ENCODE measurements at places on chromosomes 12 and 14.
A peak's percentile ranks its signal among the peaks of the same experiment; 100 is the strongest.

GRCh38 chr12:80121661-80122060, 22.3 kb downstream of the OTOGL start:
- DNase-seq = peak; percentile 61

- no peak for DNase-seq
These were observed 180.8 kb downstream of the CRADD start for GRCh38 chr12:93857991-93858447.

DNA sequence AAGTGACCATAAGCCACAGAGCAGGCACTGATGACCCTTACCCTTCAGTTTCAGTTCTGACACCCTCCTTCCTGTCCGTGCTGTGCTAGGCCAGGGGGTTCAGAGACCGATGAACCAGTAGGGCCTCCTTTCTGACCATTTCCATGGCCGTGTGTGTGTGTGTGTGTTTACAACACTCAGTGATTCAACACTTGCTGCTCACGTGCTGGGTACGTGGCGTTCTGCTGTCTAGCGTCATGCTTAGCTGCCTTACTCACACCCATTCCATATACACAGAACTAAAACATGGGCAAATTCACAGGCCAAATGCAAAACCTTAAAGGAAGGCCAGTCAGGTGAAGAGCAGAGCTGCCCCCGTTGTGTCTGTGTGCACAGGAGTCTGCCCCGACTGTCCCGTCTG, 67.5 kb downstream of the DNAH10 start:
- no peak for DNase-seq

DNA sequence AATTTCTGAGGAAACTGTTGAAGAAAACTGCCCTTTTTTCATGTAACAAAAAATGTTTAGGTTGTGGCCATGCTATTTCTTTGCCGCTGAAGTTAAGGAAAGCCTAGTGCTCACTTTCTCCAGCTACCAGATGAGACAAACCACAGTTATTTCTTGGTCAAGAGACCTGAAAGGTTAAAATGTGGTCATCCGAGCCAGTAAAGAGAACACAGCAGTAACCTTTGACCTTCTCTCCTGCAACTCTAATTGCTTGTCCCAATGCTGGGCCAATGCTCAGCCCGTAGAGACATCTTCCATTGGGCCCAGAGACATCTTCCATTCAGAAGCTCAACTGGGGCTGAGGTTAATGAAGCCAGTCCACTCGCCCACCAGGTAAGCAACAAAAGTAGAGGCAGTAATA, 109.8 kb upstream of the CPSF6 start:
- DNase-seq = no peak

GRCh38 chr12:68844318-68844745, 36.4 kb downstream of the MDM2 start:
- no peak for DNase-seq

DNA sequence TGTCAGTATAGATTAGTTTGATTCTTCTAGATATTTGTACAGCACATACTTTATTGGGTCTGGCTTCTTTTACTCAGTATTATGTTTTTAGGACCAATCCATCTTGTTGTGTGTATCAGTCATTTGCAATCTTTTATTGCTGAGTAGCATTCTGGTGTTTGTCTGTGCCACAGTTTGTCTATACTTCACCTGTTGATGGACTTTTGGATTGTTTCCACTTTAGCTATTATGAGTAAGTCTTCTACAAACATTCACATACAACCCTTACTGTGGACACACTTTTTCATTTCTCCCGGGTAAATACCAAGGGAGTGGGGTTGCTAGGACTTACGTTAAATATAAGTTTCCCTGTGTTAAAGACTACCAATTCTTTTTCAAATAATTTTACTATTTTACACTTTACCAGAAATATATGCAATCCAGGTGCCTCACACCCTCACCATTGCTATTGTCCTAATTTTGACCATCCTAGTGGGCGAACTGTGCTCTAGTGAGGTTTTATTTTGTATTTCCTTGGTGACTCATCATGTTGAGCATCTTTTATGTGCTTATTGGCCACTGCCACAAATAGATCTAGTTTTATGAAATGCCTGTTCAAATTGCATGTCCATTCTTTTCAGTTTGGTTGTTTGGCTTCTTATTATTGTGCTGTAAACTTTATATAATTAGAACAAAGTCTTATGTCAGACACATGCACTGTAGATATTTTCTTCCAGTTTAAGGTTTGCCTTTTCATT, 304.7 kb upstream of the TMTC1 start:
- DNase-seq = no peak
